ENCODE measurements at places on chromosomes 1 and 21.

GRCh38 chr1:52059321-52059720, 3.2 kb downstream of the BTF3L4 start:
- no peak for DNase-seq

- DNase-seq = no peak
Observed at GRCh38 chr1:53271446-53272090, 33.2 kb upstream of the MAGOH start.

GRCh38 chr1:23069149-23069548, 49.9 kb downstream of the KDM1A start:
- DNase-seq = no peak

DNA sequence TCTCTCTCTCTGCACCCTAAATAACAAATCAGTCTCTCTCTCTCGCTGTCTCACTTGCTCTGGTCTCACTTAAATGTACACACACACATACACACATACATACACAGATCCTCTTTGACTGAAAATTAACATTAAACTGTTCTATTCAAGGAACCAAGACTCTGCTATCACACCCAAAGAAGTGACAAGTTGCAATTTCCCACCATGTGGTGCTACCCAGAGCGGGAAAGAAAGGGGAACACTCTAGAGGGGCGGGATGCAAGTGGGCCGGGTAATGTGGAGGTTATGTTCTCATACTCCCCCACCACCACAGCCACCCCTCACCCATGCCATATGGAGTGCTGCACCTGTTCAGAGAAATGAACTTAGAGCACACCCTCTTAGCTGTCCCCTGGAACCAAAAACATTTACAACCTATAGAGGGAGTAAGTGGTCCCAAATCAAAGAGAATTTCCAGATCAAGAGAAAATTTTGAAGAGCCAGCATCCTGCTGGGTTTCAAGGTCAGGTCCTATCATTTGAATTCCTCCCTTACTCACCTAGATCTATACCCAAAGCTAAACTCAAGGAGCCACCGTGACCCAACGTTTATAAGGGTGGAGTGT, 319.4 kb downstream of the BRINP2 start:
- no peak for DNase-seq

GRCh38 chr1:233513431-233513830, 100.5 kb upstream of the KCNK1 start:
- no peak for DNase-seq

- DNase-seq = no peak
Observed at GRCh38 chr1:166174108-166174507, 7.3 kb upstream of the FAM78B start.

- DNase-seq = no peak
Observed at GRCh38 chr1:60672449-60672848, 409.9 kb upstream of the NFIA start.

DNA sequence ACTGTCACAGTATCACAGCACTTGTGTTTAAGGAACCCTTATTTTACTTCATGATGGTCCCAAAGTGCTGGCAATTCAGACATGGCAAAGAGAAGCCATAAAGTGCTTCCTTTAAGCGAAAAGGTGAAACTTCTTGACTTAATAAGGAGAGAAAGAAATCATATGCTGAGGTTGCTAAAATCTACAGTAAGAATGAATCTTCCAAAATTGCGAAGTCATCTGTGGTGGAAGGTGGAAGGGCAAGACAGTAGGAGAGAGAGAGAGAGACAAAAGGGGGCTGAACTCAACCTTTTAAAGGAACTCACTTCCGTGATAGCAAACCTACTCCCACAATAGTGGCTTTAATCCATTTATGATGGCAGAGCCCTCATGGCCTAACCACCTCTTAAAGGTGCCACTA, 19.3 kb upstream of the AADACL3 start:
- no peak for DNase-seq

- no peak for DNase-seq
Observed at GRCh38 chr1:221556435-221556834, 185.5 kb downstream of the DUSP10 start.

GRCh38 chr1:87197156-87197555, 131.5 kb upstream of the LMO4 start:
- DNase-seq = no peak

- no peak for DNase-seq
Observed at GRCh38 chr21:42639646-42640152, 13.7 kb upstream of the PDE9A start.

GRCh38 chr1:12677565-12677964, 33.7 kb downstream of the AADACL4 start:
- no peak for DNase-seq

DNA sequence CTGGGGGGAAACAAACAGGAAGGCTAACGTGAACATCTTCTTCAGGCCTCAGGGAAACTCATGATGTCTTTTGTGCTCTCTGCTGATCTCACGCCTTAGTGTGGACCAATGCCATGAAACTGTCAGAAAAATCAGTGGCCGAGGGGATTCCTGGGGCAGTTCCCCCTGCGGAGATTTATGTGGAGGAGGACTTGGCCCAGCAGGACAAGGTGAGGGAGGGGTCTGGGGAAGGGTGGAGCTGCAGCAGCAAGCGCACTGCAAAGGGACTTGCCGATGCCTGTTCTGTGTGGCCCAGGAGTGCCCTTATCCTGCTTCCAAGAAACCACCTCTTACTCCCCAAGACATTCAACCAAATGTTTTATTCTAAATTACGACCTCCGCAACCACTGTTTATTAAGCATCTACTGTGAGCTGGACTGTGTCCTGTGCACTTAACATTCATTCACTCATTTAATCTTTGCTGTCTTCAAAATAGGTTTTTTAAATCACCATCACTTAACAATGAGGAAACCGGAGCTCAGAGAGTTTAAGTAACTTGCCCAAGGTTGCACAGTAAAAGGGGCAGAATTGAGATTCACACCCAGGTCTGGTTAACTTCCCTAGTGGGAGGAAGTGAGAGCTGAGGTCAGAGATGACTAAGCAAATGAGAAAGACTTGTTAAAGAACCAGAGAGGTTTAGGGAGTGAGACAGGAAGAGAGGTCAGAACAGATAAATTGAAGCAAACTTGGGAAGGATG, 49.7 kb downstream of the FHAD1 start:
- no peak for DNase-seq

GRCh38 chr1:27383039-27383605, at the start of gene CD164L2:
Gene CD164L2, minus strand, starts transcription at chr1:27383333. Its CDS starts 94 bp downstream, at chr1:27383239.
- DNase-seq = no peak

GRCh38 chr1:212983482-212983881, 32.2 kb downstream of the ANGEL2 start:
- no peak for DNase-seq

DNA sequence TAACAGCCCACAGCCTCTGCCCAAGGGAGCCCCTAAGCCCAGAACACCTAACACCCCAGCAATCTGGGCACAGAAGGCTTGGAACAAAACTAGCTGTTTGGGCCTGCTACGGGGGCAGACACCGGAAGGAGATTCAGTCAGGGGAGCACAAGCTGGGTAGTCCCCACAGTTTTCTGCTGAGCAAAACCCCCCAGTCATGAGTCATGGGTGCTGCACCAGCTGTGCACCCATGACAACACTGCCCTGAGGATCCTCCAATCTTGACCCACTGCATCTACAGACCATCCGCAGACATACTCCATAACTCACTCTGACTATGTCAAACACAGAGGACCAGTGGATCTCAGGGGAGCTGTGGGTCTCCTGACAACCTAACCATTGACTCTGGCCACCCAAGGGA, 105.1 kb downstream of the LRIG2 start:
- DNase-seq = no peak

DNA sequence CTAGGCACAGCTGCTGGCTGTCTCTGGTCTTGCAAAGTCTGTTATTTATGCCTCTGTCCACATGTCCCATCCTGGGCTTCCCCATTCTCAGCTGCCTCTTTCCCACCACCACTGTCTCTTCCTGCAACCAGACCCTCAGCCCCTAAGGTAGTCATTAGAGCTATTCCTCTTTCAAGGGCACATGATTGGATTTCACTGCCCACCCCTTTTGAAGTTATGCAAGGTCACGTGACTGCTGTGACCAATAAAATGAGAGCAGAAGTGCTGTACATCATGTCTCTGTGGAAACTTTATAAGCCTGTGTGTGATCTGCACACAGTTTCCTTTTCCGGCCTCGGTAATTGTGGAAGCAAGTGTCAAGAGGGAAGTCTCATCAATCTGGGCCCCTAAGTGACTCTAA, 136.6 kb upstream of the HMGB4 start:
- DNase-seq = no peak
